ENCODE measurements at places on chromosomes 7 and 10.

DNA sequence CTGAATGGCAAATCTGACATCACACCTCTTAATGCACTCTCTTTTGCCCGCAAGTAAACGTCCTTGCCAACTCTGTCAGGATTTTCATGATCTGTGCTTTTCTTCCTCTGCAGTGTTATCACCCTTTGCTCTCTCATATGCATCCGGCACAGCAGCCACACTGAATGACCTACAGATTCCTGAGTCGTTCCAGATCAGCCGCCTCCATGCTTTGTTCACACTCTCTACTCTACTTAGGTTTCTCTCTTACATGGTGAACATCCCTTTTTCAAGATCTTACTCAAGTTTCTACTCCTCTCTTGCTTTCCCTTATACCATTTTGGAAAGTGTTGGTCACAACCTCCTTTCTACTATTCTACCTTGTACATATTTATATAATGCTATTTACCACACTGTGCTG, 127.7 kb upstream of the AOAH start:
- DNase-seq, result no peak

- DNase-seq, result no peak
These were observed 10.1 kb downstream of the TBC1D12 start for GRCh38 chr10:94412449-94412848.

- DNase-seq, result no peak
These were observed 39.4 kb downstream of the CTBP2 start for GRCh38 chr10:125121003-125121402.

DNA sequence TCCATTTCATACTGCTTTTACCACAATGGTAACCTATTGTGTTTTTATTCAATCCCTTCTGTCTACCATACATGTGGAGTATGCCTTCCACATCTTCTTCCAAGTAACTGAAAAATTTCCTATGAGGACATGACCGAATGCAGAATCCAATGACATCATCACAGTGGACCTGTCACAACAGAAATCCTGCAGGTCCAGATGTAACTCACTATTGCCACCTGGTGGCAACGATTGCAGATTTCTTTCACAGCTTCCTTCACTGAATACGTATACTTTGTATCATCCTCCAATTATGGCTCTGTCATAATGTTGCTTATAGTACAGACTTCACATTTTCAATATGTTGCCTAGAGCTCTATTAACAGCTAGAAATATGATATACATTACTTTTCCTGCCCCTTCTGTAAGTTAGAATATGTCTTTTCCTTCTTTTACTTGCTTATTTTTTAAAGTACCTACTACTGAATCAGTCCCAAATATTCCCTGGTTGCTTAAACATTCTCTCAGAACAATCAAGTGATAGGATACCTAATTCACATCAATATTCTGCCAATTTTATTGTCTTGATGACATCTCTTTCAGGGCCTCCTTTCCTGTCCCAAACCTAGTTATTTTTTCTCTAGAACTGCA, 45.4 kb downstream of the SLC13A1 start:
- peak; percentile 79 for DNase-seq

Measured in NB4 (cell line).